Caco-2 (cell line): ENCODE measurements at places on chromosomes 6 and 20. TPM values are rescaled to one million over a fixed set of nuclear protein-coding genes. Genes with fewer than 3 reads are reported as not detected.

The KIF25 gene
- not detected in 2 replicates for total RNA-seq

The BYSL gene
- 42.6 and 45.9 TPM in 2 replicates for total RNA-seq

The STMND1 gene
- not detected in 2 replicates for total RNA-seq

The SYCP2L gene
- total RNA-seq, result 0.12 and 0.20 TPM in 2 replicates

The C6orf62 gene
- 74.2 and 75.3 TPM in 2 replicates for total RNA-seq

The CLPSL1 gene
- not detected in 2 replicates for total RNA-seq

The TMEM14B gene
- 104 and 105 TPM in 2 replicates for total RNA-seq

The CTCFL gene
- not detected in 2 replicates for total RNA-seq

The OXT gene
- 1.9 and 2.7 TPM in 2 replicates for total RNA-seq

The RPRD1B gene
- total RNA-seq, result 102 and 112 TPM in 2 replicates

The C20orf141 gene
- not detected in 2 replicates for total RNA-seq

The POU5F1 gene
- not detected in 2 replicates for total RNA-seq

The MEP1A gene
- total RNA-seq, result 8.1 and 12.0 TPM in 2 replicates

The TDRD6 gene
- not detected in 2 replicates for total RNA-seq

The WTAP gene
- 109 and 114 TPM in 2 replicates for total RNA-seq

The ACTL10 gene
- 3.4 and 4.5 TPM in 2 replicates for total RNA-seq

The TRIM40 gene
- total RNA-seq, result not detected in 2 replicates

The MLN gene
- total RNA-seq, result not detected in 2 replicates

The LEMD2 gene
- total RNA-seq, result 52.9 and 53.2 TPM in 2 replicates

The RGS17 gene
- total RNA-seq, result not detected in 2 replicates

The MYL9 gene
- total RNA-seq, result 382 and 446 TPM in 2 replicates

The GPR63 gene
- 0.11 and 0.16 TPM in 2 replicates for total RNA-seq

The HLA-DRB5 gene
- not detected in 2 replicates for total RNA-seq

The PAK5 gene
- not detected in 2 replicates for total RNA-seq

The VTA1 gene
- total RNA-seq, result 51.1 and 55.1 TPM in 2 replicates

The RSPH3 gene
- total RNA-seq, result 3.0 and 3.4 TPM in 2 replicates

The MYLK4 gene
- total RNA-seq, result 0.65 and 0.75 TPM in 2 replicates

The FNDC1 gene
- total RNA-seq, result not detected in 2 replicates

The GTSF1L gene
- total RNA-seq, result not detected in 2 replicates

The RUNX2 gene
- total RNA-seq, result not detected in 2 replicates
